ENCODE measurements at places on chromosomes 12 and 14.
A peak's percentile ranks its signal among the peaks of the same experiment; 100 is the strongest.

GRCh38 chr12:112169161-112169872 lies 44.0 kb downstream of the TRAFD1 start:
- peak; percentile 84 for DNase-seq

- DNase-seq: no peak
These were observed 455.6 kb upstream of the SEL1L start for GRCh38 chr14:81989211-81989610.

GRCh38 chr12:122352394-122352793 lies 70.1 kb downstream of the CLIP1 start:
- no peak for DNase-seq

DNA sequence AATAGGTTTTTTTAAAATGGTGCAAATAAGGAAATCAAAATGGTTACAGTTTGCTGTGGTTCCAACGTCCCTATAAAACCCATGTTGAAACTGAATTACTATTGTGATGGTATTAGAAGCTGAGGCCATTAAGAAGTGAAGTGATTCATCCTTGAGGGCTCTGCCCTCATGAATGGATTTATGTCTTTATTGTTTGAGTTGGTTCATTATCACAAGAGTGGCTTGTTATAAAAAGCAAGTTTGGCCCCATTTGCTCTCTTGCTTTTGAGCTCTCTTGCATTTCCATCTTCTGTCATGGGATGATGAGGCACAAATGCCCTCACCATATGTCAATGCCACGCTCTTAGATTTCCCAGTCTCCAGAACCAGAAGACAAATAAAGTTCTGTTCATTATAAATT lies 62.3 kb downstream of the PRKD1 start:
- no peak for DNase-seq

- no peak for DNase-seq
These were observed 100.5 kb downstream of the SPTSSA start for GRCh38 chr14:34361504-34362011.

- peak; percentile 83 for DNase-seq
These were observed 42.9 kb upstream of the FZD10 start for GRCh38 chr12:130119241-130119861.

DNA sequence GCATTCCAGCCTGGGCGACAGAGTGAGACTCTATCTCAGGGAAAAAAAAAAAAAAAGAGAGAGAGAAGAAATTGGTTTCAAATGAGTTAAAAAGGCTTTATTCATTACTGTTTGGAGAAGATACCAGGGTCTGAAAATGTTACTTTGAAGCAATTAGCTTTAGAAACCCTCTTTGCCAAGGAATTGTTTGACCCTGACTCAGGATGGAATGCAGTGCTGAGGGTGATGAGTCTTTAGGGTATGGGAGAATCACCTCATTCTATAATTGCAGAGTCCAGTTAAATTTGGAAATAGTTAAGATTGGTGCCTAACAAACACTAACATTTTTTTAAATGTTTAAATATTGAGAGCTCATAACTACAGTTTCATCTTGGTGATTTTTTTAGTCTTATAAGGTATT lies 13.3 kb downstream of the RAP1B start:
- DNase-seq: no peak

DNA sequence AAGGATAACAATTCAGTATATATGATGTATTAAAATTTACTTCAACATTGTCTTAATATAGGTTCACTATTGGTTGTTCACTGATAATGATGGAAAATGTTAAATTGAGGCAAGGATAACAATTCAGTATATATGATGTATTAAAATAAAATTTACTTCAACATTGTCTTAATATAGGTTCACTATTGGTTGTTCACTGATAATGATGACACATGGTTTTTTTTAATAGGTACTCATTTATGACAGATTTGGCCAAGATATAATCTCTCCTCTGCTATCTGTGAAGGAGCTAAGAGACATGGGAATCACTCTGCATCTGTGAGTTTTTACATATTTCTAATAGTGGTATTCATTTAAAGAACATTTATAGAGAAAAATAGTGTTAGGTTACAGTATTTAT lies 8.1 kb downstream of the SCFD1 start:
- no peak for DNase-seq

GRCh38 chr14:56482310-56482911 lies 97.2 kb upstream of the TMEM260 start:
- no peak for DNase-seq

DNA sequence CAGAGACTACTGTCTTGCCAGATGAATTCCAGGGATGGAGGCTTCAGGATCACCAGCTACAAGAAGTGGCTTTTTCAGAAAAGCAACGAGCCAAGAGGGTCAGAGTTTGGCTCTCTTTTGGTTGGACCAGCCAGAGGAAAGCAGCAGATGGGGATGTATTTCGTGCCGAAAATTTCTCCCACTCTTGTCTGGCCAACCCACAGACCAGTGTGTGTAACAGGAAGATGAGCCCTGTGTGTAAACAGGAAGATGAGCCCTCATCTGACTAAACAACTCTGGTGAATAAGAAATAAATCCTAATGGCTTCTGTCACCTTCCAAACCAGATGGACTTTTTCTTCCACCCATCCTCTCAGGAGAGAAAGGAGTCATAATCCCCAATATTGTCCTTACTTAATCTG lies 13.1 kb downstream of the GPR68 start:
- no peak for DNase-seq

DNA sequence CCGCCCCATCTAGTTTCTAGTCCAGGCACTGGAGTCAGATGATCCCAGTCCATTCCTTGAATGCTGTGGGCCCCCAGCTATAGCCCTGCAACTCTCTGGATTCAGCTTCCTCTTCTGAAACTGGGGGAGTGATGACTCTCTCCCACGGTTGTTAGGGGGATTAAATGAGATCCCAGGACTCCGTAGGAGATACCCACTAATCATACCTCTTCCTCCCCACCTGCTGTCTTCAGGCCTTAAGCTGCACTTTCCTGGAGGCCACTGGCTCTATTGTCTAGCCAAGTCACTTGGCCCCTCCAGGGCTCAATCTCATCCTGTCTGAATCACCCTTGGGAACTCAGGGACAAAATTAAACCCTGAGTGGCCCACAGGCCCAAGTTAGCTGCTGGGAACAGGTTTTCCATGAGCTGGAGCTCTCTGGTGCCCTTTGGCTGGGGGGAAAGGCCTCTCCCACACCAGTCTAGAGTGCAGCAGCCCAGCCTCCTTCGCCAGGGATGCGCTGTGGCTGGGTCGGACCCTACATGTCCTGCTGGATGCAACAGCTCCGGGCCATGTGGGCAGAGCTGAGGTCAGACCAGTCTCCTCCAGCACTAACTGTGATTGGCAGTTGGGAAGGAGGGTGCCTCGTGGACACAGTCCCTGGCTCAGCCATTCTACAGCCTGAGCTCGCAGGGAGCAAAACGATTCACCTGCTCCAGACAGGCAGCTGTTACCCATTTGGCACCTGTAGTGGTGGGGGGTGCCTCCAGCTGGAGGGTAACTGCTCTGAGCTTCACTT lies 6.0 kb upstream of the ASB2 start:
- DNase-seq: peak; percentile 82

DNA sequence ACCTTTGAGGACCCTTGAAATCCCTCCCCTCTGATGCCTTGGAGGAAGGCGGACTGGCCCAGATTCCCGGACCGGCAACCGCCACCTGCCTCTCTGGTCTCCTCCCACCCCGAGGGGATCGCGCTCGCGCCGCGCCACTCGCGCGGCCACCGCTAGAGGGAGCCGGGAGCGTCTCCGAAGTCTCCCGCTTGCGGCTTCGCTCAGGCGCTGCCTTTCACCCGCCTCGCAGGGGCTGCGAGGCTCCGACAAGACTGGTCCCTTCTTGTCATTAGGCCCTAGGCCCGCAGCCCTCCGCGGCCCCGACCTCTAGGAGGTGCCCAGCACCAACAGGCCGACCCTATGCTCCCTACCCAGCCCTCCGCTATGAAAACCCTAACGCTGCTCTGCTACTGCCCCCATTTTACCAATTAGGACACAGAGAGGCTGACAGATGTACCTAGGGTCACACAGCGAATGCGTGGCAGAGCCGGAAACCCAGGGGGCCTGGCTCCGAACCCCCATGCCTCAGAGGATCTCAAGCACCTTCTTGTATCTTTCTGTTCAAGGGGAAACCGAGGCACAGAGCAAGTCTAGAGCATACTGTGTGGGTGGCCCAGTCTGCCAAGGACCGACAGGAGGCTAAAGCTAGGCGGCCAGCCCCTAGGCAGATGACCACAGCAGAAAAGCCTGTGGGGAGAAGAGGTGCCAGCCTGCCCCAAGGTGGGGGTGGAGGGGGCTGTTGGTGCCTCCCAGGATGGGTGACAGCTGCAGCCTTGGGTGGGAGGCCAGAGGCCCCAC lies 21.4 kb upstream of the VSX2 start:
- no peak for DNase-seq

GRCh38 chr14:100585448-100586152 lies 1.6 kb downstream of the BEGAIN start:
- DNase-seq: peak; percentile 89

DNA sequence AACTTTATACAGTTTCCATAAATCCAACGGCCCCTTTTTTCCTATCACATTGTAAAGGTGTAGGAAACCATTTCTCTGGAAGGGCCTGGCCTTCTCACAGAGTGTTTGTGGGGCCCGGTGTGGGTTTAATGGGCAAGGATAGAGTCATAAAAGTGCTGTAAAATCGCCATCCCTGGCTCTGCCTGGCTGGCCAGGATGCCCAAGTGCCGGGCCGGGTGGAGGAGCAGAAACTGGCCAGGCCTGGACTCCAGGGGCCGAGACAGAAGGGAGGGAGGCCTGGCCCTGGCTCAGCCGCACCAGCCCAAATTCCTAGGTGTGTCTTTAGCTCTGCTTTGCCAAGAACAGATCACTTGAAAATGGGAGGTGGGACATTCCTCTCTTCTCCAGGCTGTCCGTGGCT lies 77.1 kb upstream of the DICER1 start:
- no peak for DNase-seq

DNA sequence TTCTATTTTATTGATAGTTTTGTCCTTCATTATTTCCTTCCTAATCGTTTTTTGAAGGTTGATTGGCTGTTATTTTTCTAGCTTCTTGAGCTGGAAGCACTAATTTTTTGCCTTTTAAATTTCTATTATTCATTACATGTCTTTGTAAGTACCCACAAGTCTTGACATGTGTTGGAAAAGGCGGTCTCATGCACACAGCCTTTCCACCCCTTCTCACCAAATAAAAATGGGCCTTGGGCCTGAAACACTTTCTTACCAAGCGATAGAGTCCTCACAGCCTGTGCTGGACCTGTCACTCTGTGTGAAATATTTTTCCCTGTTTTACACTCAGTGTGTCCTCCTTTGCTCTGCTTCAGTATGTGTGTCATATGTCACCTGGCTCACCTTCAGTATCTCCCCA lies 9.9 kb downstream of the ETNK1 start:
- DNase-seq: no peak

- no peak for DNase-seq
These were observed 343.0 kb downstream of the RGS6 start for GRCh38 chr14:72275242-72275641.

- no peak for DNase-seq
These were observed 354.0 kb upstream of the KITLG start for GRCh38 chr12:88934163-88934747.

DNA sequence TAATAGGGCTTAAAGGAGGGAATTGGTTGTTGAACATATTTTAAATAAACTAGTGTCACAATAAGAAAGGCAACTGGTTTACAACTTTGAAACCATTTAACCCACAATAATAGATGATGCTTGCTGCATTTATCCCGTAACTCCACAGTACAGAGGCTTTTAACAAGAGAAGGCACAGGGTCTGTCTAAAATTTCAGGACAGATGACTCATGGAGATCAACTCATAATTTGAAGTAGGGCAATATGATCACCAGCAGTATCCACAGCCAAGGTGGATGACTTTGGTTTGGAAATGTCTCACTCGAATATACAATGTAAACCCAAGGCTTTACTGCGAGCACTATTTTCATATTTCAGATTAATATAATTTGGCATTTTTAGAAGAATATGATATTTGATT lies 340.2 kb downstream of the LRIG3 start:
- DNase-seq: no peak

GRCh38 chr12:70983692-70984091 lies 63.2 kb upstream of the PTPRR start:
- no peak for DNase-seq

DNA sequence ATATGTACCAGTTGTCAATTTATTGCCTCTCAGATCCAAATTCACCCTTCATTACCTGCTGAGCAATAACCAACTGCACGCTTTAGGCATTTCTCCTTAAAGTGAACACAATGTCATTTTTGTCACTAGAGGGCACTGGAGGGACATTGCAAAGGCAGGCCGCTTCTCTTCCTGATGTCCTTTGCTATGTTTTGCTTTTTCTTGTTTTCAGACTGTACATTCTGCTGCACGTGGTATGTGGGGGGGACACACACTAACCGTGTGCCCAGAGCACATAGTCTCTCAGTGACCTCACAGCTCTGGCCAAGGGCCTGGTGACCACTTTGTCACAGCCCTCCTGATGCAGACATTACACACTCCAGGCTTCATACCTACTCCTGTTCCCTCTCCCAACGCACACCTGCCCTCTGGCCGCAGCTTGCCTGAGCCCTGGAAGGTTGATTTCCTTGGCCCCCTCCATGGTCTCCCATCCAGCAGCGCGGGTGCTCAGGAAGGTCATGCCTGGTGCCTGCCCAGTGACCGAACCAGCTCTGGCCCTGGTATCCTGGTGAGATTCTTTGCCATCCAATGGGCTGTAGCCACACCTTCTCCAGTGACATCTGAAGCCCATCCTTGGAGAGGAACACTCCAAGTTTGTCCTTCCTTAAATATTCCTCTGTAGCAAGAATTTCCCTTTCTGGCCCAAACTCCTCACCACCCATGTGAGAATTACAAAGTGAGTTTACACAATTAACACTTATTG lies 39.9 kb downstream of the MYO1H start:
- DNase-seq: no peak

GRCh38 chr14:20610002-20610765 lies 19.0 kb upstream of the RNASE12 start:
- no peak for DNase-seq

- no peak for DNase-seq
These were observed 13.3 kb upstream of the VRK1 start for GRCh38 chr14:96783915-96784224.

DNA sequence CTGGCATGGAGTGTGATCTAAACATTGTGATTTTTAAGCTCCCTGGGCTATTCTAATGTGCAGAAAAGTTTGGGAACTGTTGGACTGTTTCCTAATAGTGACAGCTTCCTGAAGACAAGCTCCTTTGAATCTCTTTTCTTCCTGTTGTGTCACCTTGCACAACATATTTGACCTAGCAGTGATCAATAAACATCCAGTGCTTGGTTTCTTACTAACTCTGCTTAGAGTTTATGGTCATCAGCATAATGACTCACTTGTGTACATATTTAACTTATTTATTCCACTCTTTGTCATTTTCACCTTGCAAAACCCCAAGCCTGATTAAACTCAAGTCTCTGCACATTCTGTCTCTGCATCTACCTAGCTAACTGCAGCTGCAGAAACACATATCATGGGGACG lies 27.3 kb upstream of the TBC1D30 start:
- DNase-seq: no peak

- no peak for DNase-seq
These were observed 1.5 kb downstream of the KRT73 start for GRCh38 chr12:52616680-52617402.

- no peak for DNase-seq
These were observed 75.9 kb downstream of the RCOR1 start for GRCh38 chr14:102668291-102668873.

- no peak for DNase-seq
These were observed 1.9 kb downstream of the SGPP1 start for GRCh38 chr14:63725786-63726460.

GRCh38 chr12:124508381-124509079 lies 58.9 kb downstream of the NCOR2 start:
- no peak for DNase-seq

- no peak for DNase-seq
These were observed 100.3 kb upstream of the RAP1B start for GRCh38 chr12:68510397-68510796.
